Effector CD8-positive, alpha-beta T cell (primary cell): ENCODE measurements at places on chromosomes 5 and 9.

GRCh38 chr5:172127581-172127980 is 60.4 kb downstream of the STK10 start:
- no peak for DNase-seq

DNA sequence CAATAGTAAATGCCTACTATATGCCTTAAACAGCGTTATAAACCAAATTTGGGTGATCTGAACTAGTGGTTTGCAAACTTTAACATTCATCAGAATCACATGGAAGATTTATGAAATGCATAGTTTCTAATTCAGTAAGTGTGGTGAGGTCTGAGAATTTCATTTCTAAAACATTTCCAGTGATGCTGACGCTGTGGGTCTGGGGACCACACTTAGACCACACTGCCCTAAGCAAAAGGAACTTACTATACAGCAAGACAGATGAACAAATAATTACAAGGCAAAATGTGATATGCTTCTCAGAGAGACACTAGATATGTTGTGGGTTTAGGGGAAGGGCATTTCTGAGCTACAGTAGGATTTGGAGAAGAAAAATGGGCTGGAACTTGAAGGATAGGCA is 72.6 kb downstream of the OXCT1 start:
- no peak for DNase-seq

DNA sequence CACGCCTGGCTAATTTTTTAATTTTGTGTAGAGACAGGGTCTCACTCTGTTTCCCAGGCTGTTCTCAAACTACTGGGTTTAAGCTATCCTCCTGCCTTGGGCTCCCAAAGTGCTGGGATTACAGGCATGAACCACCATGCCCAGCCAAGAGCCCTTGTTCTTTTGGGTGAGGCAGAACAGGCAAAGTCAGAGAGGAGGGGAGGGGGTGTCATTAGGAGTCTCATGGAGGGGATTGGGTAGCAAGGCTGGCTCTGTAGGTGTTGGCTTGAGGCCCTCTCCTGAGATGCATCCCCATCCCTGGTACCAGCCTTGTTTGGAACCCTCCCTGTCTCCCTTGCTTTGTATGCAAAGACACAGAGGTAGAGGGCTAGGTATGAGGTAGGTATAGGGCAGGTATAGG is 24.1 kb downstream of the GSN start:
- DNase-seq: no peak

DNA sequence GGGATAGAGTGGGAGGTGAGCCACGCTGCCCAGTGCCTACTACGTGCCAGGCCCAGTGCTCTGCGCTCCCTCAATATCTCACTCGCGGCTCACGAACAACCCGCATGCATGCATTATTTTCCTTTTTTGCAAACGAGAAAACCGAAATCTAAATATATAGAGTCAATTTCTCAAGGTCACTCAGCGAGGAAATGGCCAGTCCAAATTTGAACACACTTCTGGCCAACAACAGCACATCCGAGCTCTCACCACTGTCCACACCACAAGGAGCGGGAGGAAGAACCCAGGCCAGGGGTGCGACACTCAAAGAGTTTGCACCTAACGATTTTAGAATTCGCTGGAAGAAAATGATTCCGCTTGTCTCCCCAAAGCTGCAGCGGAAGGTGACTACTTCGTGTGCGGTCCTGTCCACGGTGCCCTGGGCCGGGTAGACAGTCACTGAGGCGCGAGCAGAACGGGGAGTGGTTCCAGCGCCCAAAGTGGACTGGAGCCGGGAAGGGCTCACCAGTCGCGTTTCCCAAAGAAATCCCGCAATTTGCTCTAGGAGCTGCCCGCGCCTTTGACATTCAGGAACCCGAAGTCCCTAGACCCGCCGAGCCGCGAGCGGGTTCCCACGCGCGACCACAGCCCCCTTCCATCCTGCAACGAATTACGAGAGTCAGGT is 1.1 kb upstream of the TLX3 start:
- no peak for DNase-seq

GRCh38 chr9:86321373-86321772 is 32.8 kb downstream of the TUT7 start:
- no peak for DNase-seq

DNA sequence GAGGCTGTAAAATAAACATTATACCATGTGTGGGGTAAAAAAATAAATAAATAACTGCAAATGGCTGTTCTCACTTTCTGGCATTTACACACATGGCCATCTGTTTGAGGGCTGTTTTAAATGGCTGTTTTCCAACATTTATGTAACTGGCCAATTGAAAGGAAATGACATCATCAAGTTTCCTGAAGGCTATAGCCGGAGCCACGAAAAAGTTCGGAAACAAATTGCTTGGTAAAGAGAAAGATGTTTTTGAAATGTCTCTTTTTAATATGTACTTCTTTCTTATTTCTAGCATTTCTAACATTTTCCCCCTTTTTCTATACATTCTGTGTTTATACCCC is 95.4 kb upstream of the DAB2 start:
- DNase-seq: no peak

DNA sequence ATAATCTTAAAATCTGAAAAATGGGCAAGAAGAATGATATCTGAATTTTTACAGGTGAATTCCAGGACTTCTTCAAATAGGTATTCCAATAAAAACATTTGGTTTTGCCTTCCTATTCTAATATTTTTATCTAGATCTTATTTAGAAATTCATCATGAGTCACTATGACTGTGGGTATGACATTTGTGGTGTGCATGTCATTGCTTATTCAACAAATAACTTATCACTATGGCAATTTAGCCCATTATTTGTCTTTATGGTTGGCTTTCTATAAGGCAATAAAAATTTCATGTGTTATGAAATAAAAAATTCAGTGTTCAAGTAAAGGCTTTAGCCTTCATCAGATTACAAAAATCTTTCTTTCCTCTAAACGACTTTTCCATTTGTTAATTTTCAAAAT is 1139.6 kb upstream of the NUDT12 start:
- DNase-seq: no peak

DNA sequence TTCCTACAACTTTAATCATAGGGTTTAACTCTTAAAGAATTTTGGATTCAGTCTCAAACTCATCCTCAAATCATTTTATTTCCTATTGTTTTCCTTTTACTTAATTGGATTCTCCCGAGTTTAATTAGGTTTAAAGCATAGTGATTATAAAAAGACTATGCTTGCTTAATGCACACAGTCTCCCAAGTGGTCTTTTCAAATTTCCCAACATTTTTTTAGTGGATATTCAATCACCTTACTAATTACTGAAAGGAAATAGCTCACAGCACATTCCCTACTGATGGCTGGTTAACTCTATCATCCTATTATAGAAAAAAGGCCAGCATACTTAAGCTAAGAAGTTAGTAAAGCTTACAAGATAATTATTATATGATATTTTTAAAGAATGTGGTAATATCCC is 170.6 kb downstream of the PRDM9 start:
- DNase-seq: no peak
